ENCODE measurements at places on chromosomes 4 and X.
A peak's percentile ranks its signal among the peaks of the same experiment; 100 is the strongest.

- DNase-seq: no peak
Measured at GRCh38 chr4:26764231-26764630, 96.4 kb upstream of the STIM2 start.

DNA sequence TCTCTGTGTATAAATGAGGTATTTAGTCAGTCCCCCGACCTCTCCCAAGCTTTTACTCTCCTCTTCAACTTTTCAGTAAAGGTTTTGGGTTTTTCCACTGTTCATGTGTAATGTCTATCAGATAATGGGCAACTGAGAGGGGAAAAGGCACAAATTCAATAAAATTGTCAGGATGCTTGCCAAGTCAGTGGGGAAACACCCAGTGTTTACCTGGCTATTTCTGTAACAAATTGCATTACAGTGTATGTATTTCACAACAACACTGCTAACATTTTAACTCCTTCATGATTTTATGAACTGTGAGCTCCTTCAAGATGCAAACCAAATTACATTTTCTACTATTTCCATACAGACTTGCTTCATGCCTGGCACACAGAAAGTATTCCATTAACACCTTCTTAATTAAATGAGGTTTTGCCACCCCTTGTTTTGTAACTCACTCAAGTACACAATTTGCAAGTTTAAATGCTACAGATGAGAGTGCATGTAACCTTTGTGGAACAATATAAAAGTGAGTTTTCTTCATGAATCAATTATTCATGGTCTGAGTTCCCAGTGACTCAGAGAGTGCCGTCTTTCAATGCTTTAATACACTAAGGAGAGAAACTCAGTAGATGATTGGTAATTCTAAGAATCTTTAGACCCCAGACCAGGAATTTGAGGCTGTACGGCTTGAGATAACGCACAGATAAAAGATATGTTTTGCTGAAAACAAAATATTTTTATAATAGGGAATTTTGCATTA is 149.8 kb upstream of the TLL1 start:
- no peak for DNase-seq

DNA sequence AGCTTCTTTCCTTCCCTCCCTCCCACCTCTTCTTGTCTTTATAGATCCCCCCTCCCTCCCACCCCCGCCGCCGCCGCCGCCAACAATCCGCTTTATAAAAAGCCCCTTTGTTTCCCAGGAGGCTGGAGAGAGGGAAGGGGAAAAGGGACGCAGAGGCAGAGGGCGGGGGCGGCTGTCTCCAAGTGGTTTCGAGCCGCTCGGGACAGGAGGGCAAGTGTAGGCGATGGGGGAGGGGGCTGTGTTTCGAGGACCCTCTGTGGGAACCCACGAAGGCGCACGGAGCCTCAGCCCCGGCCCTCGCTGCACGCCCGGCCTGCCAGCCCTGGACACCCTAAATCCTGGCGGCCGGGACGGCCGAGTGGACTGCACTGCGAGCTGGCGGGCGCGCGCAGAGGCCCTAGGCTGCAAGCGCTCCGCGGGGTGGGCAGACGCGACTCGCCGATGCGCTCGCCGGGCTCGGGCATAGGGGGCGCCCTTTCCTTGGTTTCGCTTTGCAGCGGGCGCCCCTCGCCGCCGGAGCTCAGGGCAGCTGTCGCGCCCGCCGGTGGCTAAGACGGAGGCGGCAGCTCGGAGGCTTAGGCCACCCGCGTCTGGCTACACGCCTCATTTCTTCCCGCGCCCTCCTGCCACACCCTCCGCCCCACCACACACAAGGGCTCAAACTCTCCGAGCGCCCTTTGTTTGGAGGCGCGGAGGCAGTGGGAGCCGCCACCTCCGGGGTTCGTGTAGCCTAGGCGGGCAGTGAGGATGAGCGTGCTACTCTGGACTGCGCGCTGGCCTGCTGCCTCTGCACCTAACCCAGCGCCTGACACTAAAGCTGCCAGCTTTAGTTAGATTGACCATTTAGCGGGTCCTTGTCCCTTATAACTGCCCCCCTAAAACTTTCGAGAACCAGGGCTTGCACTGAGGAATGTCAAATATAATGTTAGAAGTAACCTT is 2.2 kb downstream of the MAMLD1 start:
- peak; percentile 86 for DNase-seq

- DNase-seq: no peak
Measured at GRCh38 chr4:137946453-137947174, 295.5 kb downstream of the SLC7A11 start.

DNA sequence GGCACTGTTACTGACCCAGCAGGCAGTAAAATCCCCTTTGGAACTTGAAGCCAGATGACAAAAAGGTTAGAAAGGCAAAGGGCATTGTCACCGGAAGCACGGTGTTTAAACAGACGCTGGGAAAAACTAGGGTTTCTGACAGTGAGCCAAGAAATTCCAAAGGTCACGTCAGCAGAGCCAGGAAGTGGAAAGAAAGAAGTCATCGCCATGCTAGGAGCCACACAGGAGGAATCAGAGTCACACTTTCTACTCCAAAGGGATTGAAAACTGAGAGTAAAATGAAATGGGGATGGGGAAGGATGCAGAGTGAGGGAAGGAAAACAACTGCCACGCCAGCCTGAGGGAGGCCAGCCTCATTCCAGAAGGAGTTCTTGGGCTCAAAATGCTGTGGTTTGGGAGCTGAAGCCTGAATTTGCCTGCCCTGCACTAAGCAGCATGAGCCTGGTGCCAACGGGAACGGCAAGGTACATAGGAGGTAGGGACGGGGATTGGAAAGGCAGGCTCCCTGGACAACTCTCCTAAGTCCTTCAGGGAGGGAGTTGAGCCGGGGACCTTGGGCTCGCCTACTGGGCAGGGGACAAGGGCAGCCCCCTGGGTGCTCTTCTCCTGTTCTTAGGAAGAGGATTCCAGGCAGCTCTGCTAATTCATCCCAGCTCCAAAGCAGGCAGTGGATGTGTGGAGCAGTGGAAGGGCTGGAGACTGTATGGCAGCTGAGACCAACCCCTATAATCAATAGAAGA is 66.8 kb downstream of the SOWAHB start:
- no peak for DNase-seq

GRCh38 chr4:109390115-109390768 is 43.4 kb upstream of the SEC24B start:
- no peak for DNase-seq

GRCh38 chr4:2858451-2859217 is 15.0 kb downstream of the ADD1 start:
- DNase-seq: no peak

DNA sequence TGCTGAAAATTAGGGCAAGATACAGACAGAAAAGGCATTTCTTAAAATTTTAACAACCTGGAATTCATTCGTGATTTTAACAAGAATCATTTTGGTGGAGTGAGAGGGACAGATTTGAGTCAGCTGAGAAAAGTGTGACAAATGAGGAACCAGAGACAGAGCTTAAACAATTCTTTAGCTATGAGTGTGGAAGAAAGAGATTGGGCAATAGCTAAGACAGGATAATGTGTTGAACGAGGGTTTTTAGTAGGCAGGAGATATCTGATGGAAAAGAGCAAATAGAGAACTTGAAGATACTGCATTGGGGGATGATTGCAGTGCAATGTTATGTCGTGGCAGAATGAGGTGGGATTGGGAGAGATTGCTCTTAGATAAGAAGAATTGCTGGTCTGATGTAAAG is 164.2 kb upstream of the SPRY1 start:
- DNase-seq: no peak

DNA sequence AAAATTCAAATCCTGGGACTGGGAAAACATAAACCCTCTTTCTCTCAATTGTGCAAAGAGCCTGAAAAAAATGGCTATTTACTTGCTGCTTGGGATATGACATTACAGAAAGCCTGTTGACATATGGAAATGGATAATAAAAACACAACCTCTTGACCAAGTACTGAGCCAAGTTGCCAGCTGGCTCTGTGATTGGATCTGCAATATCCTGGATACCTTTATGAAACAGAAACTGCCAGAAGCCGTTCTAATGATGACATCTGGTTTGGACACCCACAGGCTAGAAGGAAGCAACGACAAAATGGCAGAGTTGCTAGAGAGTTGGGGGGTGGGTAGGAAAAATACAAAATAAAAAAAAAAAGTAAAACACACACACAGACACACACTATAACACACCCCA is 481.4 kb downstream of the FAT4 start:
- DNase-seq: no peak

- DNase-seq: no peak
Measured at GRCh38 chr4:151432654-151433053, 23.7 kb downstream of the FHIP1A start.

- DNase-seq: no peak
Measured at GRCh38 chr4:174627473-174627872, 105.2 kb upstream of the HPGD start.

- DNase-seq: no peak
Measured at GRCh38 chr4:77593101-77593500, 12.5 kb upstream of the CXCL13 start.

DNA sequence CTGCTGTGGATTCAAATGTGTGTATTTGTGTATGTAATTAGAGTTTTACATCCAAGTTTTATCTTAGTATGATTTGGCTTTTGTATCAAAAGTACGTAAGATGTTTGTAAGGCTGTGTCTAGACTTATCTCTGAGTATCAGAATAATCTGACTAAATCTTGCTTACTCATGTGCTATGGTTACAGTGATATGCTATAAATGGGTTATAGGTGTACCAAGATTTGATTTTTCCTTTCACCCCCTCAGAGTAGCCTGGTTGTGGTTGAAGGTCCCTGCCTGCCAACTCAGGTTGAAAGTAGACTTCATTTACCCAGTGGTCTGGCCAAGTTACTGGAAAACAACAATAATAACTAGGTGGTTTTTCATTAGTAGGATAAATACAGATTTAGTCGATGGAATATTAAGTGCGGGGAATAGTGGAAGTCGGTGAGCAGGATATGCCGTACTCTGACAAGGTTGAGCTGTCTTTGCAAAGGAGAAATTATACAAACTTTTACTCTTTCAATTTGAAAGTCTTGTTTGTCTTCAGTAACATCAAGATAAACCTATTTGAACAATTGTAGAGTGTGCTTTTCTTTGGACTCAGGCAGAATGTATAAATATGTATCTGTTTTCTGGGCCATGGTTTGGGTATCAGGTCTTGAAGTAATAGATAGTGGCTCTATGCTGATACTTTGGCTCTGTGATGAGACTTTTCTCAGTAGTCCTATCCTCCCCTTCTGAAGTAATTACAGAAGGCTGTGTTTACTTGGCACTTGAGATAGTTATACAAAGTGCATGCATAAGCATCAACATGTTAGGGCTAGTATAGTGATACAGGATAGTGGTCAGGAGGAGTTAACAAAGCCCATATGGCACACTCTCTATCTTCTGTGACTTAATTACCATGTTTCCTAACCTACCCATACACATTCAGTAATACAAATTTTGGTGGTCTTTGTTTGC is 23.7 kb downstream of the BMP2K start:
- DNase-seq: no peak

DNA sequence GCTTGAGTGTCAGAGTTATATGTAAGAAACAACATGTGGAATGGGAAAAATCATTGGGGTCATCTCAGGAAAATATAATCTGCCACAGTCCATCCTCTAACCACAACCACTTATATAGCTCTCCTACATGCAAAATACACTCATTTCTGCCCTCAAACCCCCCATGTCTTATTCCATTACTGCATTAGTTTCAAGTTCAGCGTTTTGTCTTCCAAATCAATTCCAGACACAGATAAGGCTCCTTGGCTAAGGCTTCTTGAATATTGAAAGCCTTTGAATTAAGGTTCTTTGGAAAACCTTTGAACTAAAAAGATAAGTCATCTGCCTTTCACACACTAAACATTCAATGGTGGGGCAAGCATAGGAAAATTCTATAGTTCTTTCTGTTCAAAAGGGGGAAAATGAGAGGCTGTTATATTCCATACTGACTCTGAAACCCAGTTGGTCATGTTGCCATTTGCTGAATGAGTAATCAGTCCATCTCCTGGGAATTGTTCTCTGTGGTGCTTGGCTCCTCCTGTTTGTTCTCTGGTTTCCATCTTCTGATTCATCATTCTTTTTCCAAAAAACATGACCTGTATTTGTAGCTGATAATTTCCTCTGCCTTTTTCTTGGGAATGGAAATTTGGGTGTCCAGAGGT is 218.7 kb downstream of the BMPR1B start:
- DNase-seq: no peak

GRCh38 chr4:36242629-36243354 is 1.5 kb downstream of the ARAP2 start:
- DNase-seq: no peak

- no peak for DNase-seq
Measured at GRCh38 chr4:78166622-78167021, 109.5 kb downstream of the FRAS1 start.

- DNase-seq: no peak
Measured at GRCh38 chr4:663046-663437, 11.0 kb downstream of the ATP5ME start.

DNA sequence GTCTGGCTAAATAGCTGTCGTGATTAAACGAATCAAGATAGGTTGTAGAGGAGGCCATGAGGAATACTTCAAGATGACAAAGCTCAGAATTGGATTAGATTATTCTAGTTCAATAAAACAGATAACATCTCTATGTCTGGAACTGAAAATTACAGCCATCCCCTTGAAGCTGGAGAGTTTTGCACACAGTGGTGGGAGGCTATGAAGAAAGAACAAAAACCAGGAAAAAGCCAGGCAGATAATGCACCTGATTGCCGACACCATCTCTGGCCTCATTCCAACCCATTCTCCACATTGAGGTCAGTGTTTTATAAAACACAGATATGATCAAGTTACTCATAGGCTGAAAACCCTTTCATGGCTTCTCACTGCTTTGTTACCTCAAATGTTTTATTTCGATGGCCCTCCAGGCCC is 188.3 kb downstream of the RASL11B start:
- no peak for DNase-seq

GRCh38 chr4:27176400-27176799 is 315.8 kb downstream of the STIM2 start:
- DNase-seq: no peak

DNA sequence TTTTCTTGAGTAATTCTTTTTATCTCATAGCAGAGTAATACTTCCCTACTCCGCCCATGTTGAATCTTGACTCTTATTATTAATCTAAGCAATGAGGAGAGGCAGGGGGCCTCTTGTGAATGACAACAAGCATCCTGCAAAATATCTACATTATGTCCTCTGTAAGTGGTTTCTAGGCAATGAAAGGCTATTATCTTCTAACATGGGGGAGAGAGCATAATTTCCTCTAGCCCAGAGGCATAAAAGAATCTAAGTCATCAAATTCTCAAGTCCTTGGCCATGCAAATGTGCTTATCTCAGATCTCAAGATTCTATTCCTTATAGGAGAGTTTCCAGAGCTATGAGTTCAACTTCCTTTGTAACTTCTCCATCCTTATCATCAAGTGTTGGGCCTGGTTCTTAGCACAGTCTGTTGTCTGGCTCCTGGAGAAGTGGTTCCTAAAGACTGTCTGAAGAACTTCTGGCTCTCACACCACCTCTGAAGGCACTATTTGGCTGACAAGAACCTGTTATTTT is 423.1 kb upstream of the INTU start:
- DNase-seq: no peak

GRCh38 chr4:107166873-107167450 is 130.8 kb upstream of the DKK2 start:
- no peak for DNase-seq

DNA sequence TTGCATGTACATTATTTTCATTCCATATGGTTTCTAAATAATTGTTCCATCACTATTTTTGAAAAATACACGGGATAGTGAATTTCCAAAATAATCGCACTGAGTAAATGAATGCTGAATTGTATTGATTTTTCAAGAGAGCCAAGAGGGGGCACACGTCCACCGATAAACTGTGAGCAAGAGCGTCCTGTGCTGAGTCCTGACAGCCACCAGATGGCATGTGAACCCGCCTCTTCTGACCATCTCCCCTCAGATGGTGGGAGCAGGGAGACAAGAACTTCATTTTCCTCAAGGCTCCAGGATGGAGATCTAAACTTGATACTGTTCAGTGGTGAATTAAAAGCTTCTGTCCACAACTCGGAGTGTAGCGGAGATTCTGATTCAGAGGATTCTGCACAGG is 30.6 kb upstream of the IL9R start:
- no peak for DNase-seq
